ENCODE measurements at places on chromosomes 12 and 14.
A peak's percentile ranks its signal among the peaks of the same experiment; 100 is the strongest.

DNA sequence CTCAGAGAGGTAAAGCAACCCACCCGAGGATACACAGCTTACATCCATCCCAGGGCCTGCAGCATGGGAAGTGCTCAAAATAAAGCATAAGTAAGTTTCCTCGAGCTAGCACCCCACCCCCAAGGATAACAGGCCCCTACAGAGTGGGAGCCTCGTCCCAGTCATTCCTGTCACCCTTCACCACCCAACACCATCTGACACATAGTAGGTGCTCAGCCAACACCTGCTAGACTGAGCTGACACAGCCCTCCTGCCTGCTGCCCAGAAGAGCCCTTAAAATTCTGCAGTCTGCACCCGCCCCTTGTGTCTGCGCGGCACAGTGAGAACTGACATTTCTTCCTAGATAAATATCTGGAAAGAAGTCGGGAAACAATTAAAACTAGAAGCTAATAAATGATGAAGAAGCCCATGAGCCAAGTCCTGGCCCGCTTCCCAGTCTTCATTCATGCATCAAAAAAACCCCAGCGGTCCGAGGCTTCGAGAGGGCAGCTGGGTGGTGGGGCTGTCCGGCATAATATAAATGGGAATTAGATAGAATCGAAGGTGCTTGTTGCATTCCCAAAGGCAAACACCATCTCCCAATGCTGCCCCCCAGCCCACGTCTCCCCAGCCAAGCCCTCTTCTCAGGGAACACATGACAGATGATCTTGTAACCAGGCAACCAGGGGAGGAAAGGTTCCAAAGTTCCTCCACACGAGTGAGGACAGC lies 76.2 kb downstream of the BCL11B start:
- no peak for DNase-seq

- peak; percentile 16 for DNase-seq
Measured at GRCh38 chr14:99192028-99192621, 79.9 kb downstream of the BCL11B start.

DNA sequence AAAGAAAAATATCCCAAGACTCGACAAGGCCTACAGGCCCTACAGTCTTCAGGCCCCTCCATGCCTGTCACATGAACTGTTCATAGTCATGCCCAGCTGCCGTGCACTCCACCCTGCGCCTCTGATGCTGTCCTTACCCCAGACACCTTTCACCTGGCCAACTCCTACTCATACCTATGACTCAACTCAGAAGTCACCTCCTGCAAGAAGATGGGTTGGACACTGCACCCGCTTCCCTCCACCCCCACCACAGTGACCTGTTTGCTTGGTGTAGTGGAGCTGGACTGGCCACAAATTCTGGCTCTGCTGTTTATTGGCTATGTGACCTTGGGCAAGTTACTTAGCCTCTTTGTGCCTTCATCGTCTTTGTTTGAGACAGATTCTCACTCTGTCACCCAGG lies 56.2 kb downstream of the PHETA1 start:
- no peak for DNase-seq

DNA sequence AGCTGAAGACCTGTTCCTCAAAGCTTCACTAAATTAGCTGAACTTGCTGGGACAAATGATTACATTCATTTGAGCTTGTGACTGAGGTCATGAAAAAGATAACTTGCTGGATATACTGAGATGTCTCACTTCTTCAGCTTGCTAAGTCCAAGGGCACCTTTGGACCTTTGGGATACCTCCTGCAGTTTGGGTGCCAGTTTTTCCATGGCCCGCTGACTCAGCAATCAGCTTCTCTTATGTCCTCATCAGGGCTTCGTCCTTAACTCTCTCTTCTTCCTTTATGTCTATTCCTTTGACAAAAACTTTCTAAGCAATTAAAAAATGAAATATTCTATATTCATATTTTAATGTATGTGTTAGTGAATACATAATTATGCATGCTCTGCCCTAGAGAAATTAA lies 45.6 kb downstream of the OVCH1 start:
- DNase-seq, result no peak

DNA sequence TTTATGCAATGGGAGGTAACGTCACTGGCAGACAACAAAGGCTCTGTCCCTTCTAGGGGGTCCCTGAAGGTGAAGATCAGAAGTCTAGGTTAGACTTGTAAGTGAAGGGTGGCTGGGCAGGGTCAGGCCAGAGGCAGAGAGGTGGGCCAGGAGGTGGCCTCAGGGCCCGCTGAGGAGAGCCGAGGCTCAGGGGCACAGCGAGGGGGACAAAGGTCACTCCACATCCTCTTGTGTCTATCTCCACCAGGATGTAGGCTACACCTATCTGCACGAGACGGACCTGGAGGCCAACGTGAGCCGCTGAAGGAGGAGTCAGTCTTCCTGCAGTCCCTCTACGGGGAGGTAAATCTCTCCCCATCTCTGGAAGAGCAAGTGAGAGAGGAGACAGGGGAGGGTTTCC lies 20.3 kb downstream of the KRT85 start:
- DNase-seq, result no peak

- no peak for DNase-seq
Measured at GRCh38 chr14:92959189-92959531, 36.2 kb downstream of the CHGA start.

DNA sequence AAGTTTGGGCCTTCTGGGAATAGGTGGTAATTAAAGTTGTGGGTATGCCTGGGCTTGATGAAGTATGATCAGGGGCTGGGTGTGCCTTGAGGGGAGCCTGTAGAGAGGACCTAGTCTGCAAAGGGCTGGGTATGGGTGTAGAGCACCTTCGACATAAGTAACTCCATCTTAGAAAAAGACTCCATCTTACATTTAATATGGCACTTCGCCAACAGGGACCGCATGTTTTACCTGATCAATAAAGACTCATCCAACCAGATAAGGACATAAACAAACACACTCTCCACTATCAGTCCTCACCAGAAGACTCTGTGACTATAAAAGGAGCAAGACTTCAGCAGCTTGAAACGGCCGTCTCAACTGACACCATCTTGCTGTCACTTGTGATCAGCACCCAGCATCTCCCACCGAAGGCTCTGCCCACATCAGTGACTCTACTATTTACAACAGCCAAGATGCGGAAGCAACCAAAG lies 23.5 kb upstream of the GPR68 start:
- DNase-seq, result no peak

- no peak for DNase-seq
Measured at GRCh38 chr12:6919588-6919987, 5.2 kb downstream of the ENO2 start.

DNA sequence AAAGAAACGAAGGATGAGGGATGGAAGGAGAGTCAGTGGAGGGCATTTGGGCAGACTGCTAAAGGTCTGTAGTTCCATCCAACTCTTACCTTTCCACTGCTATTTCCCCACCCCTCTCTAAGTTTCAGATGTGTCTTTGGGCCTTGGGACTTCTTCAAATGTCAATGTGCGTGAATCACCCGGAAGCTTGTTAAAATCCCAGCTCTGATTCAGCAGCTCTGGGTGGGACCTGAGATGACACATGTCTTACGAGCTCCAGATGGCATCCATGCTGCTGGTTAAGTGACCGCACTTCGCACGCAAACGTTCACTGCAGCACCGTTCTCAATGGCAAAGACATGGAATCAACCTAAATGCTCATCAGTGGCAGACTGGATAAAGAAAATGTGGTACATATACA lies 309.9 kb downstream of the VRK1 start:
- no peak for DNase-seq

- no peak for DNase-seq
Measured at GRCh38 chr12:126935435-126935834, 1331.5 kb upstream of the TMEM132C start.

- no peak for DNase-seq
Measured at GRCh38 chr12:16901946-16902345, 296.0 kb upstream of the LMO3 start.

GRCh38 chr12:124610021-124610612 lies 42.7 kb upstream of the NCOR2 start:
- DNase-seq, result no peak

GRCh38 chr12:131737150-131737827 lies 26.4 kb downstream of the SFSWAP start:
- DNase-seq, result no peak

GRCh38 chr12:116140529-116140928 lies 137.0 kb downstream of the MED13L start:
- no peak for DNase-seq

- no peak for DNase-seq
Measured at GRCh38 chr14:23536494-23536893, 15.1 kb downstream of the ZFHX2 start.

GRCh38 chr14:95263527-95264231 lies 56.0 kb downstream of the CLMN start:
- DNase-seq, result no peak

GRCh38 chr14:23538050-23538718 lies 13.4 kb downstream of the ZFHX2 start:
- no peak for DNase-seq

DNA sequence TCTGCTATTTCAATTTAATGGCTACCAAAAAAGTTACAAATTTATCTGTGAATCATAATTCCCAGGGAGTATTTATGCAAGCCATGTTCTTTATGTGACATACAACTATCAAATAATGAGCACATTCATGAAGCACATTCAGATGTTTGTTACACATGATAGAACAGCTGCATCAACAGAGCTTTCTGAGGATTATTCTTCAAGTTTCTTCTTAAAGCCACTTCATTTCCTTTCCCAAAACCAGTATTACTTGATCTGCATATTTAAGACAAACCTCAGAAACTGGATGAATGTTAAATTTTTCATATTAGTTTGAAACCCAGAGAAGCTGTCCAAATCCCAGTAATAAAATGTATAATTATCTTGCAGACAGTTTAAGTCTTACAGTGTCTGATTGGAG lies 73.6 kb upstream of the SOX5 start:
- no peak for DNase-seq

- DNase-seq, result no peak
Measured at GRCh38 chr12:49219417-49220026, 30.6 kb upstream of the TUBA1A start.

- DNase-seq, result no peak
Measured at GRCh38 chr14:55832974-55833373, 253.0 kb downstream of the KTN1 start.

- no peak for DNase-seq
Measured at GRCh38 chr12:16012117-16012516, 101.0 kb downstream of the DERA start.

DNA sequence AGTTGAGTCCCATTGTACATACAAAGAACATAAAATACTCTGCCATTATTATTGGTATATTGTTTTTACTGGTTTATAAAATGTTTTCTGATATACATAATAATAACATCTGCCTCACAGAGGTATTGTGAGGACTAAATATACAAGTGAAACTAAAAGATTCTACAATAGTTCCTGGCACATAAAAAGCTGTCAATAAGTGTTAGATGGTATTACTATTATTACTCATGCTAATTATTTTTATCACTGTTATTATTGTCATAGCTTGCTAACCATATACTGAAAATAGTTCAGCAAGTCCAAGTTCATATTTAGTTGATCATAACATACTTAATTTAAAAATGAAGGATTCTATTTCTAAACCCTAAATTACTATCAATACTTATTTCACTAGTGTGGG lies 34.4 kb downstream of the BTG1 start:
- DNase-seq, result no peak

All from CD4-positive, alpha-beta T cell treated with Interleukin-15 for 1 hour (primary cell).